ENCODE measurements at places on chromosomes 16 and 17.

DNA sequence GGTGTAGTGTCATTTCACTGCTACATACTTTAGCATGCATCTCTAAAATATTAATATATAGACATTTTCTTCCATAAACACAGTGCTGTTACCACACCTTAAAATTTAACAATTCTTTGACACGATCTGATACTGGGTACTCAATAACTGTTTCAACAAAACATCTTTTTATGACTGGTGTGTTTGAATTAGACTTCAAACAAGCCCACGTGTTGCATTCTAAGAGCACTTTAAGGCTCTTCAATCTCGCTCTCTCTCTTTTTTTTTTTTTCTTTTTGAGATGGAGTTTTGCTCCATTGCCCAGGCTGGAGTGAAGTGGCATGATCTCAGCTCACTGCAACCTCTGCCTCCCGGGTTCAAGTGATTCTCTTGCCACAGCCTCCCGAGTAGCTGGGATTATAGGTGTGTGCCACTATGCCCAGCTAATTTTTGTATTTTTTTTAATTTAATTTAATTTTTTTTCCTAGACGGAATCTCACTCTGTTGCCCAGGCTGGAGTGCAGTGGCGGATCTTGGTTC lies 15.8 kb upstream of the SLC46A1 start:
- DNase-seq: no peak

DNA sequence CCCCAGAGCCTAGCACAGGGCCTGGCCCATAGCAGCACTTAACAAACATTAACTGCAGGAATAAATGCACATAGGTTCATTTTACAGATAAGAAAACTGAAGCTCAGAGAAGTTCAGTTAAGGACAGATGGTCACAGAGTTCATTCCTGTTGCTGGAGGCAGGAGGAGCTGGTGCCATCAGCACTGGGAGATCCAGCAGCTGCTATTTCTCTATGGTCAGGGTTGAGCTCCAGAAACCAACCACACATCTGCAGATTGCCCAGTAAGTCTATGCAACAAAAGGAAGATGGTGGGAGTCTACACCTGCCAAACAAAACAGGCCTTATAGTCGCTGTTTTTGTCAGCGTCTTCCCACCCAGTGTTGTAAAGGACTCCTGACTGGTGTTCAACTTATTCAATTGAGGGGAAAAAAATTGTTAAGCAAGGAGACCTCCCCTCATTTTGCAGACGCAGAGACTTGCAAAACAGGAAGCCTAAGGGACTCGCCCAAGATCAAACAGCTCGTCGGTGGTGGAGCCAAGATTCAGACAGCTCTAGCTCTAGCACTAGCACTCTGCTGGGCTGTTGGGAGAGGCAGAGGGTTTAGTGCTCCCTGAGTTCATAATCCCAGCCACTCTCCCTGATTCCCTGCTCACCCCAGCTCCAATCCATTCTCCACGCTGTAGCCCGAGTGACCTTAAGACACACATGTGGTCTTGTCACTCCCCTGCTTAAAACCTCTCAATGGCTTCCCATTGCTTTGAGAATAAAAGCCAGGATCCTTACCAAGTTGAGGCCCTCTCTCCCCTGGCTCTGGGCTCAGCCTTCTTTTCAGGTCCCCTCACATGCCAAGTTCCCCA lies 9.0 kb downstream of the NOG start:
- DNase-seq: no peak

DNA sequence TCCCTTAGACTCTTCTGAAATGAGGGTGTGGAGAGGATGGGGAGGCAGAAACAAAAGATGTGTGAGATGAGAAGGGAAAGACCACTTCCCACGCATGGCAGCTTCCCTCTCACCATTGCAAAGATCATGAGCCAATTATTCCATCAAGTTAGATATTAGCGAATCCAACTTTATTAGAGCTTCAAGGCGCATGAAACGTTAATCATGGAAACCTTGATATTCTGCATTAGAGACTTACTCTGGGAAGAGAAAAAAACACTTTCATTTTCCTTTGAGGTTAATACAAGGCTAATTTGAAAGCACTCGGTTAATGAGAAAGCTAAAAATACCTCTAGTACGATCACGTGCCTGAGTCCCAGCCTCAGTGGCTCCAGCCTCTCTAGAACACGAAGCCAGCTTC lies 220.6 kb upstream of the RPL38 start:
- no peak for DNase-seq

DNA sequence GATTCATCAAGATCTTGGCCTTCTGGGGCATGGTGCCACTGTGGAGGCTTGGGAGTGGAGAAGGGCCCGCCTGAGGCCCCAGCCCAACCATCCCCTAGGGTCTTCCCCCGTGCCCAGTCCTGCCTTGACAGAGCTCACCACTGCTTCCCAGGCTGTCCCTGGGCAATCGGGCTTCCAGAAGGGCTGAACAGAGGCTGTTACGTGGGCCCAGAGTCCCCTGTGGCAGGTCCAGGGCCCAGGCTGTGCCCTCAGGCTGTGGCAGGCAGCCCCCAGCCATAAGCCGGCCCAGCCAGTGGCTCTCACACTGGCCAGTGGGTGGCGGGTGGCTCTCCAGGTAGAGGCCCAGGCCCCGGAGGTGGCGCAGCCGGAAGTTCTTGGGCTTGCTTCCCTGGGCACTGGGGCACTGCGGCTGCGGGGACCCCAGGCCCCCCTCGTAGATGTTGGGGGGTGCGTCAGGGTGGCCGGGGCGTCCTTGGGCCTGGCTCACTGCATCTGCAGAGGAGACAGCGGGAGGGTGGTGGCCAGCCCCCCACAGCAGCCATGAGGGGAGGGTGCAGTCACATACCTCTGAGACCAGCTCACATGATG lies 809 bp downstream of the C16orf90 start:
- no peak for DNase-seq

- DNase-seq: no peak
These were observed 6.6 kb downstream of the PNMT start for GRCh38 chr17:39674702-39675389.

Data from cerebellar nuclear complex (tissue), 1 donor.